ENCODE measurements at places on chromosomes 6 and 20.

GRCh38 chr6:167759912-167760311 is 66.8 kb upstream of the AFDN start:
- DNase-seq, result no peak

DNA sequence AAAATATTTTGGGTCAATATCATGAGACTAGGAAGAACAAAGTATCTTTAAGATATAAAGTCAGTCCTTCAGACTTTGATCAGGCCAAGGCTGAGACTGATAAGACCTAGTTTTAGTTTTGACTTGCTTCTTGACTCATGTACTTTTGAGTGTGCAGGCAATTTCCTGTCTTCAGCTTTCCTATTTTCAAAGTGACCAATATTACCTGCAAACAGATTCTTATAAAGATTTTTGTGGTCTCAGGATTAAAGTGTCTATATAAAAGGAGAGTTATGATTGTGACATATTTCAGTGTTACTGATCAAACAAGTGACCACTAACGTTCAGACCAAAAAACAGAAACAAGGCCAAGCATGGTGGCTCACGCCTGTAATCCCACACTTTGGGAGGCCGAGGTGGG is 36.0 kb upstream of the AKIRIN2 start:
- DNase-seq, result no peak

- no peak for DNase-seq
Measured at GRCh38 chr20:49999329-49999728, 16.5 kb downstream of the SNAI1 start.

DNA sequence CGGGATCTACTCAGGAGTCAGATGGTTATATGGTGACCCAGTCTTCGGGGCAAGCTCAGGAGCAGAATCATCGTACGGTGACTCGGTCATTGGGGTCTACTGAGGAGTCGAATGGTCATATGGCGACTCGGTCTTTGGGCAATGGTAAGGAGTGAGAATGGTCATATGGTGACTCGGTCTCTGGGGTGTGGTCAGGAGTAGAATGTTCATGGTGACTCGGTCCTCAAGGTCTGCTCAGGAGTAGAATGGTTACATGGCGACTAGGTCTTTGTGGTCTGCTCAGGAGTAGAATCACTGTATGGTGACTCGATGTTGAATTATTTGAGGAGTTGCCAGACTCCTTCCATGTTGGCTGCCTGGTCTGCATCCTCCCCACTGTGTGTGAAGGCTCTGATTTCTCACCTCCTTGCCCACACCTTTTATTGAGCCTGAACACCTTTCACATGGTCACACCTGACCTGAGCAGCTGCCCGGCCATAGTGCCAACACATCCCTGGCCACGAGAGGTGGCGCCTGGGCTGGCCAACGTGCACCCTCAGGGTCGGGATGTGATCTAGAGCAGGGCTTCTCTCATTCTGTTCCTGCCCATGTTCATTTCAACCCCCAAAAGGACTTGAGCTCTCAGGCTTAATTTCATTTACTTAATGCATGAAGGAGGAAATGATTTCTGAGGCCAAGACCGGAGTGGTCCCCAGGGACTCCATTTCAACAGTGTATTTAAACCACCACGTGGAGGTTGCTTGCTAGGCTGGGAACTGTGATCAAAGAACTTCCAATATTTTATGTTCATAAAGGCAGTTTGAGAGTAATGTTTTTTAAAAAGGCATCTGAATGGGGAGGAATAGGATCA is 119.5 kb downstream of the PHACTR3 start:
- no peak for DNase-seq

DNA sequence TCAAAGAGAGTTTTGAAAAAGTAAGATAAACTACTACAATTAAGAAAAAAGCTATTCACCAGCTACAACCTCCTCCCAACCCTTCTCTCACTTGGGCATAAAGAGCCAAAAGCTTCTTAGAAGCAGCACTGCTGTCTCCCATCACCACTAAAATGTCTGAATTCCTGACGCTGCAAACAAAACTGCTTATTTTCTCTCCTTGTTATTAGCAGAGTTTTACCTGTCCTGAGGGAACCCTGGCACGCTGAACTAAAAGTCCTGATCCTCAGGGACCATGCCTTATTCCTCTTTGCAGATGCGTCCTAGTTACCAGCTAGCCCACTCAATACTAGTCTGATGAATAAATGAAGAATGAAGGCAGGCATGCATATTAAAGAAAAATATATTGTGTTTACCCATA is 1.1 kb downstream of the HACE1 start:
- peak; percentile 3 for DNase-seq

Data from astrocyte of the spinal cord (primary cell).